Substantia nigra (tissue), 51 donors: ENCODE measurements at places on chromosomes 16 and 17.

GRCh38 chr17:77475016-77475976 lies 334.5 kb downstream of the SEC14L1 start:
- DNase-seq = no peak

DNA sequence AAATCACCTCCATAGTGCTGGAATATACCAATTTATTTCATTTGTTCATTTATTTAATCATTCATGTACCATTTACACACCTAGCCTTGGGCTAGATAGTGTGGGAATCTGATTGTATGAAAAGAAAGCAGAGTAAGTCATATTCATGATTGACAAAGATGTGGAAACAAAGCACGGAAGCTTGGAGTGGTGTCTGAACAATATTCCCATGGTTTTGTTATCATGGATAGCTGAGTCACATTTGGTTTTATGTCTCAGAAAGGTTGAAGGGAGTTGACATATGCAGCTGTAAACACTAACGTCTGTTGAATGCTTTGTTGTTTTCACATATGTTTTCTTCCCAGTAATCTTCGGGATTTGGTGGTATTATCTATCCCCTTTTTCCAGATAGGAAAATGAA lies 76.6 kb downstream of the MAP2K4 start:
- no peak for DNase-seq

- no peak for DNase-seq
Measured at GRCh38 chr17:29149431-29150064, 30.6 kb downstream of the MYO18A start.

GRCh38 chr17:21174713-21175112 lies 39.2 kb downstream of the TMEM11 start:
- no peak for DNase-seq

- no peak for DNase-seq
Measured at GRCh38 chr17:77391668-77392375, 251.1 kb downstream of the SEC14L1 start.

GRCh38 chr17:73232587-73233373 lies 28.9 kb downstream of the CPSF4L start:
- no peak for DNase-seq

- no peak for DNase-seq
Measured at GRCh38 chr17:64200080-64201032, 62.7 kb downstream of the TEX2 start.

GRCh38 chr16:774086-775001 lies 13.8 kb downstream of the MSLN start:
- no peak for DNase-seq

- DNase-seq = no peak
Measured at GRCh38 chr16:87196231-87196630, 121.0 kb downstream of the C16orf95 start.

GRCh38 chr16:81624403-81624759 lies 154.7 kb upstream of the PLCG2 start:
- no peak for DNase-seq

GRCh38 chr17:32016231-32016630 lies 9.0 kb downstream of the LRRC37B start:
- no peak for DNase-seq

DNA sequence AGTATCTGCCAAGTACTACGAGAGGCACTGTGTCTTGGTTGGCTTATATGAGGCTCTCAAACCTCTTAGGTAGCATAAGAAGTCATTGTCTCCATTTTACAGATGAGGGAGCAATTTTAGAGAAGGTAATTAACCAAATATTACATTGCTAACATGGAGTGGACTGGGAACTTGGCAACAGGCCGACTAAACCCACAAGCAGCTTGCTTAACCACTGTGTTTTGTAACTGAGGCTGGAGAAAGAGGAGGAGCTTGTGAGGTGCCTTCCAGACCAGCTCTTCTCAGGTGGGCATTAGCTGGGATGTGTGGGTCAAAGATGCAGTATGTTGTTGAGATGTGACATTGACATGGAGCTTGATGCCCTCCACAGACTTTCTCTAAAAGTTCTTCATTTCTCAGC lies 835.6 kb upstream of the RBFOX1 start:
- DNase-seq = no peak

DNA sequence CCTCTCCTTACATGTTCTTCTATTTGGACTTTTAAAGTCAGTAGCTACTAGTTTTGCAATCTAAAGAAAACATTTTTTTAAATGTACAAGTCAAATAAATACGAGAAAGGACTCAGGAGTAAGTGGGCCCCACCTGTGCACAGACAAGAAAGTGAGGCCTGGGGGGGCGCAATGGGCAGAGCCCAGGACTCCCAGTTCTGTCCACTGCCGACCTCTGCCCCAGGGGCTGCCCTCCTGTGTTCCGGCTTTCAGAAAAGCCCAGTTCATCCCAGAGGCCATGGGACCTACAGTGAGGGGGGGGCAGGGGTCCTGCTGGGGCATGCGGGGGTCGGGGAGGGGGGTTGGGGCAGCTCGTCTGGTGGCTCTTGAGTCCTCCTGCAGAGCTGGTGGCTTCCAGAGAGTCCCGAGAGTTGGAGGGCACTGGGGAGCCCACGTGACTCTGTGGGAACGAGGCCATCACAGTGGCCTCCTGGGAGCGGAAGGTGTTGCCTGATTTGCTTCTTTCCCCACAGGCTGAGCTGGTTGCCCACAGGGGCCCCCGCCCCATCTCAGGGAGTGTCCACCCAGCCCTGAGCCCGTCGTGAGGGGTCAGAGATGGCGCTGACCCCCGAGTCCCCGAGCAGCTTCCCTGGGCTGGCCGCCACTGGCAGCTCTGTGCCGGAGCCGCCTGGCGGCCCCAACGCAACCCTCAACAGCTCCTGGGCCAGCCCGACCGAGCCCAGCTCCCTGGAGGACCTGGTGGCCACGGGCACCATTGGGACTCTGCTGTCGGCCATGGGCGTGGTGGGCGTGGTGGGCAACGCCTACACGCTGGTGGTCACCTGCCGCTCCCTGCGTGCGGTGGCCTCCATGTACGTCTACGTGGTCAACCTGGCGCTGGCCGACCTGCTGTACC lies 2.4 kb downstream of the UTS2R start:
- no peak for DNase-seq

DNA sequence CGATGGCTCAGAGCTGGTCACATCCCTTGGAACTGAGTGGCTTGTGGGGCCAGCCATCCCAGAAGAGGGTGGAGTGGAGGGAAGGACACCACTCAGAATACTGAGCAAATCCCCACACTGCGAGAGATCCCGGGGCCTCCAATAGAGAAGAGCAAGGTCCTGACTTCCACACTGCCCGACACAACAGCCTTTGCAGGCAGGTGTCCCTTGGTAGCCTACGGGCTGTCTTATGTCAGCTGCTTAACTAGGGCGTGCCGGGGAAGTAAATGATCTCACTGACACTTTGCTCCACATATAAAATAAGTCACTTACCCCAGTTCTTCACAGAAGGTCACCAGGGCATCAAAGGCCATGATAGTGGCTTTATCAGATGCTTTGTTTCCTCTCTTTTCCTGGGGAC lies 16.1 kb downstream of the RECQL5 start:
- DNase-seq = no peak

DNA sequence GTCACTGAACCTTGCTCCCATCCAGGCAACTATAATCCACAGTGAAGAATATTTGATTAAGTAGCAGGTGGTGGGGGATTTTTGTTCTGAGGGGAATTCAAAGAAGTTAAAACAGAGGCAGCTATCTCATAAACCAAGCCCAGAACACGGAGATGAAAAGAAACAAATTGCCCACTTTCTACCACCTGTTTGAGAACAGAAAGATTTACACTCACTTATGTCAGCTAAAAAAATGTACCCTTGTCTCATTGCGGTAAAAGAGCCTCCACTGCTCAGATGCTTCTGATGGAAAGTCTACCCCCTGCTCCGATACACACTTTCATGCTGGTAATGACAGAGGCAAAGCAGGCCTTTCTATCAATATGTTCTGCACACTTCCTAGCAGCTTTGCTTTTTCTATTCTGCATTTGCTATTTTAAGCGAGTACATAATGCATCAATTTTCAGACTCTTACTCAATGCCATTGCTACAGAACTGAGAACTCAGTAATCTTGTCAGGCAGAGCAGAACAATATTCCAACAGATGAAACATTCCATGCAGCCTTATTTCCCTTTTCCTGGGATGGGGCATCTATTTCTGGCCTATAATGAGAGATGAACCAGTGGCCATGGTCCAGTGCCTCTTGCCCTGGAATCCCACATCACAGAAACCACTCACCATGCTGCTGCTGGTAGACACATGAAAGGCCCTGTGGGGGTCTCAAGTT lies 29.0 kb downstream of the CDK5R1 start:
- DNase-seq = no peak
